ENCODE measurements at places on chromosomes 7 and 10.

GRCh38 chr7:151730591-151730990 is 146.3 kb downstream of the PRKAG2 start:
- no peak for DNase-seq

DNA sequence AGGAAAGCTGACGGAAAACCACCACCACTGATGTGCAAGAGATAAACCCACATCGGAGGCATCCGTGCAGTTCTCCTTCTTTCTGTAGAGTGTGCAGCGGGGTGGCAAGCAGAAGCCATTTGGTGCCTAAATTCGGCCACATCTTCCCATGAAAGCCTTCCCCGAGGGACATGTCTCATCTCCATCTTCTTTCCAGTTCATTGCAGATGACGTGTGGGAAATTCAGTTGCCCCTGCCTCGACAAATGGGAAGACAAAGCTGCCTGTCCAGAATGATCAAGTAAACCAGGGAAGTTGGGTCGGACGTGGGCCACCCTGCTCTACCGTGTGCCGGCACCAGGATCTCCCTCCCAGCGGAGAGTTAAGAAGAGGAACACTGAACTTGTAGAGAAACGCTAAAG is 14.5 kb downstream of the BEND7 start:
- no peak for DNase-seq

DNA sequence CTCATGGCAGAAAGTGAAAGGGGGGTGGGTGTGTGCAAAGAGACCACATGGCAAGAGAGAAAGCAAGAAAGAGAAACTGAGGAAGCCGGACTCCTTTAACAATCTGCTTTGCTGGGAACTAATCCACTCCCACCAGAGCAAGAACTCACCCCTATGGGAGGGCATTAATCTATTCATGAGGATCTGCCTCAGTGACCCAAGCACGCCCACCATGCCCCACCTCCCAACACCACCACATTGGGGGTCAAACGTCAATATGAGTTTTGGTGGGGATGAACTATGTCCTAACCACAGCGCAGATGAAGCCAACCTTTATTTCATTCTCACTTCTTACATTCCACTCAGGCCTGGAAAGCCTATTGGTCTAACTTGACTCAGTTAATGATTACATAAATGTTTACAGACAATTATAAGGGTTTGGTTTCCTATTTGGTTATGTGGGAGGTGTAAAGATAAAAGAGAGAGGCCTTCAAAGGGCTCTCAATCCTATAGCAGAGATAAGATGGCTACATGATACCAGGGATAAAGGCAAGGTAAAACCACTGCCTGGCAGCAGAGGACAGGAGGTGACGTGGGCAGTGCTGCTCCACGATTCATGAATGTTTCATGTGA is 601.8 kb downstream of the PARD3 start:
- no peak for DNase-seq

GRCh38 chr7:103772171-103772773 is 217.2 kb downstream of the RELN start:
- DNase-seq, result no peak

GRCh38 chr7:70340236-70340635 is 742.0 kb downstream of the AUTS2 start:
- DNase-seq, result no peak
